ENCODE measurements at places on chromosomes 13 and 19.

DNA sequence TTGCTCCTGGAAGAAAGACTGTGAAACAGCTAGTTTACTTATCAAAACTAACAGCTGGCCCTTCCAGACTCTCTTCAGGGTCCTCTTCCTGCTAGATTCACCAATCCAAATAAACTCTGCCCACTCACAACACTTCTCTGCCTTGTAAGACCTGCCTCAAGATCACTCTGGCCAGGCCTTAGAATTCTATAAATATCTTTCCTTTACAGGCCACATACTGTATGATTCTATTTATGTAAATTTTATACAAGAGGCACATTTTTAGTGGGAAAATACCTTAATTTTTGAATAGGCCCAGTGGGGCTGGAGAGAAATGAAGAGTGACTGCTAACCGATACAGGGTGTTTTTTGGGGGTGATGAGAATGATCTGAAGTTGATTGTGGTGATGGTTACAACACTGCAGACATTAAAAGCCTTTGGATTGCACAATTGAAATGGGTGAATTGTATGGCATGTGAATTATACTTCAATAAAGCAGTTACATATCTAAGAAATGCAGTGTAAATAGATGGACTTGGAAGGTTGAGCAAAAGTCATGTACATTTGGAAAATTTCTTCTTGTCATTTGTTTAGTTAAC is 141.8 kb downstream of the GPC5 start:
- DNase-seq, result no peak

DNA sequence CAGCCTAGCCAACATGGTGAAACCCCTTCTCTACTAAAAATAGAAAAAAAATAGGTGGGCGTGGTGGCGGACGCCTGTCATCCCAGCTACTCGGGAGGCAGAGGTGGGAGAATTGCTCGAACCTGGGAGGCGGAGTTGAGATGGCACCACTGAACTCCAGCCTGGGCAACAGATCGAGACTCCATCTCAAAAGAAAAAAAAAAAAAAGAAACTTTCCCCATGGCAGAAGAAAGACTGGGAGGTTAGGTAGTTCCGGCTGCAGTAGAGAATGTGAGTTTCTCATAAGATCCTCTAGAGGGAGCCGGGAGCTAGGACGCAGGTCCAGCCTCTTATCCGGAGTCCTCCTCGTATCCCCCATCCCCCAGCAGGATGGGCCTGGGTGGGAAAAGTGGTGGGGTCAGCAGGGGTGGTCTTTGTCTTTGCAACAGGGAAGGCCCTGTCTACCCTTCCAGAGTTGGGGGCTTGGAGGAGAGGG is 13.2 kb upstream of the CREB3L3 start:
- no peak for DNase-seq

DNA sequence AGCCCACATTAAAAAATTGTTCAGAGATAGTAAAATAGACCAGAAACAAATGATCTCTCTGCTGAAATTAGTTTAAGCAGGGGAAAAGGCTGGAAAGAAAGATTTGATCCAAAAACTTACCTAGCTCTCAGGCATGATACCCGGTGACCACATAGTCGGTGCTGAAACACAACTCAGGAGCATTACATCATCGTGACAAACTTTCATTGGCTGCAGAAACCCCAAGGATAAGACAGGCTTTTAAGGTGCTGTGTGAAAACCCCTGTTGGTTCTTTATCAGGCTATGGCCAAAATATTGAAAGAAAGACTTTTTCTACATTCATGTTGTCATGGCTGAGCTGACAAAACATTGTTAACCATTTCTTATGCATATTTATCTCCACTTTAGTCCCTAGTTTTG is 171.7 kb upstream of the KLF12 start:
- no peak for DNase-seq

GRCh38 chr19:35115177-35115951 is at the start of gene FXYD3:
Gene FXYD3 (plus strand): TSS chr19:35115823. CDS start chr19:35119377, 3,554 bp downstream.
- DNase-seq, result no peak

DNA sequence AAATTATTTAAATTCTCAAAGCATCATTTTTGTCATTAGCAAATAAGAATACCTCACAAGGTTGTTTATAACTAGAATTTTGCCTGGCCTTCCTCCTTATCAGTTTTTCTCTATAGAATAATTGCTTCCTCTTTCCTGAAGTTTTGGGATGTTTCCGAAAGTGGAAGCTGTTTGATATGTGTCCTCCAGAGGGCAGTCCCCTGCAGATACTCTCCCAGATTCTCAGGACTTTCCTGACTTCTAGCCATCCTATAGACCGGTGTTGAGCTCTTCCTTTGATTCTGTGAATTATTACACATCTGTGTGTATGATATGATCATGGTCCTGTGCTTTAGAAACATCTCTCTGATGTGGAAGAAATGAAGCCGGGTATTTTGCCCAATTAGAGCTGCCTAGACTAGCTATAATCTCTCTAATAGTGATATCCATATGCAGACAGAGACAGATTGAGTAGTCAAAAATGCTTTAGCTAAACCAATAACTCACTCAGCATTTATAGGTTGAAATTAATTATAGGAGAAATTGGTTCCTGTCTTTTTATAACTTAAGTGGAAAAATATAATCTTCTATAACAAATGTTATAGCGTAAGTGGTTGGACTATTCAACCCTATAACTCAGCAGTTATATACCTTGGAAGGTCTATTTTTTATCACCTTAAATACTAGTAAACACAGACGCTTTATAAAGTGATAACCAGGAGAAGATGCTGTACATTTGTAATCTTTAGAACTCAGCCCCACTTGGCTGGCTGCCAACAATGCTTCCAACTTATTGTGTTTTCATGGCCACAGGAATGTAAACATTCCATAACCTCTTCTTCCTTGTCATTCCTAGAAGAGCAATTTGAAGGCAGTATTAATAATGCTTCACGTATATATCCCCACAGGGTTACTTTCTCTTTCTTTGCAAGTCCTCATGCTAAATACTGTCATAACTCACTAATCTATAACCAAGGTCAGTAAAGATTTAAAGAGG is 201.0 kb upstream of the RXFP2 start:
- no peak for DNase-seq

DNA sequence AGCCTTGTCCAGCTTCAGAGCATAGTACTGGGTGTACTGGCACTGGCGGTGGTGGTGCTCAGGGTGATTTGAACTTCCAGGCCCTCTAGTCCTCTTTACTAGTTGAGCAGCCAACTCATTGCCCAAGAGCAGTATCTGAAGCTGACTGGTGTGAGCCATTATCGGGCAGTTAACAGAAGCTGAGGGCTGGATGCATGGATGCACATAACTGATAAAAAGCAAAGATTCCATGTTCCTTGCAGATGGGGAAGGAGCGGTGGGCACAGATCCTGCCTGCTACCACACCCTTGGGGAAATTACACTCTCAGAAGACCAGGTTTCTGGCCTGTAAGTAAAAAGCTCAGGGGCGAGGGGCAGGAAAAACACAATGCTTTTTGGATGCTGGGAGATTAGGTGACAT is 499.4 kb upstream of the ARGLU1 start:
- DNase-seq, result no peak

DNA sequence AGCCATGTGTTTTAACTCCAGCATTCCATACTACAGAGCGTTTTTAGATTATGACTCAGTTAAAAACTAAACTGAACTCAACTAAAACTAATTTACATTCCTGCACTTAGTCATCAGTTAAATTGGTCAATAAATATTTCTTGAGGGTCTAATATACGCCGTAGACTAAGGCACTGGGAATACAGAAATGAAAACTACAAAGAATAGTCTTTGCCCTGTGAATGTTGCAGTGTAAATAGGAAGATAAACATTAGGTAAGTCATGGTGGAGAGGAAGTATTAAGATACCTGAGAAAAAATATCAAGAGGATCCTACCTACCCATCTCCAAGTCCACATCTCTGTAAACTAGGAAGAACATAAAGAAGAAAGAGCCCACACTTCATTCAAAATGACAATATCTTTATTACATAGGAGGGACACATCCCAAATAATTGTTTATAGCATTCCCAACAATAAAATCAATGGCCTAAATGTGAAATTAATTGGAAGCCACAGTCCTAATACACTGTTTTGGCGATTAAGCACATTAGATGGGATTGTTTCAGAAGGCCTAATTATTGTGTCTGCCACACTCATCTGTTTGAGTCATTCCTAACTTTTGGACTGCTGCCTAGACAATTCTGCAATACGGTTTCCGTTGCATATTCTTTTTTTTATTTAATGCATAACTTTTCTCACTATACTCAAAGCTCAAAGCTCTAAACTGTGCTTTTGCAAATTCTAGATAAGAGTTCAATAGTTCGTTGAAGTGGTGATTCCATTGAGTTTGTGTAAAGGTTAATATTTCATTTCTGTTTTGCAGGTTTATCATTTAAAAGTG is 52.9 kb downstream of the MBNL2 start:
- DNase-seq, result no peak

- no peak for DNase-seq
Measured at GRCh38 chr19:46189971-46190888, 39.3 kb upstream of the IGFL1 start.

DNA sequence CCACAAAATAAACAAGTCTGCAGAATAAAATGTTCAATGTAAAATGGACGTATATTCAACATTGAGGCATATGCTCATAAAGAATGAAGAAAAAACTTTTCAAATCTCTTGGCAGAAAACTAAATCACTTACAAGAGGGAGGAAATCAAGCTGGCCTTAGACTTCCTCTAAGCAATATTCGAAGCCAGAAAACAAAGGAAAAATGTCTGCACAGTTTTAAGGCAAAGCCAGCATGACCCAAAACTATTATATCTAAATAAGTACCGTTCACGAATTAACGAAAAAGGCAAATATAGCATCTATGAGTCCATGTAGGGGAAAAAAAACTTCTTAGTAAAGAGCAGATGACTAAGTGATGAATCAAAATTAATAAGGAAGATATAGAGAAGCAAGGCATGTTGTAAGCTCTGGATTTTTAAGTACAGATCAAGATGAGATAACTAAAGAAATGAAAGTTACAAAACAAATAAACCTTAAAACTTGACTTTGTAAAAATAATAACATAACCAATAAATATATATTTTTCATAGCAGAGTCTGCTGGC is 101.3 kb downstream of the KCNRG start:
- DNase-seq, result no peak

- DNase-seq, result peak; percentile 83
Measured at GRCh38 chr19:13093407-13094105, 9.1 kb downstream of the LYL1 start.

DNA sequence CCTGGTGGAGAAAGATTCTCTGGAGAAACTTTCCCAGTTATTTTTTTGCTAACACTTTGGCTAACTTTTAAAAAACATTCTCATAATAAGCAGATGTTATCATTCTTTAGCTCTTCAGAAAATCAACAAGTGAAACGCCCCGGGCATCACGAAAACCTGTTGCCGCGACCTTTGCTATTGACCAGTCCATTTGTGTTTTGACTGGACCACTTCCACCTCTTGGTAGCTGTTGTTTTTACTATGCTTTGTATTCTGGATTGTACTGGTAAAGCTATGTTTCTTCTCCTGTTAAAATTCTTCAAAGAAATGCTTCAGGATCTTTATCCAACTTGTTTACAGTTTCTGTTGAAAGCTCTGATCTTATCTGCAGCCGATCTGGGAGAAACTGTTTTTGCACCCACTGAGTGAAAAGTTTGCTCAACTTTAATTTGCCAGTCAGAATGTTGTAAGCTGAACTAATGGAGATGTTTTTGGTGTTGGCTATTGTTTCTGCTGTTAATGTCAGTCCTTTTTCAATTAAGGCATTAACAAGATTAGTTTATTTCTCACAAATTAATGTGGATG is 23.3 kb downstream of the UFM1 start:
- DNase-seq, result no peak

- no peak for DNase-seq
Measured at GRCh38 chr13:109655206-109655600, 131.2 kb downstream of the IRS2 start.

- DNase-seq, result no peak
Measured at GRCh38 chr19:34649886-34650543, 26.9 kb downstream of the SCGB2B2 start.

DNA sequence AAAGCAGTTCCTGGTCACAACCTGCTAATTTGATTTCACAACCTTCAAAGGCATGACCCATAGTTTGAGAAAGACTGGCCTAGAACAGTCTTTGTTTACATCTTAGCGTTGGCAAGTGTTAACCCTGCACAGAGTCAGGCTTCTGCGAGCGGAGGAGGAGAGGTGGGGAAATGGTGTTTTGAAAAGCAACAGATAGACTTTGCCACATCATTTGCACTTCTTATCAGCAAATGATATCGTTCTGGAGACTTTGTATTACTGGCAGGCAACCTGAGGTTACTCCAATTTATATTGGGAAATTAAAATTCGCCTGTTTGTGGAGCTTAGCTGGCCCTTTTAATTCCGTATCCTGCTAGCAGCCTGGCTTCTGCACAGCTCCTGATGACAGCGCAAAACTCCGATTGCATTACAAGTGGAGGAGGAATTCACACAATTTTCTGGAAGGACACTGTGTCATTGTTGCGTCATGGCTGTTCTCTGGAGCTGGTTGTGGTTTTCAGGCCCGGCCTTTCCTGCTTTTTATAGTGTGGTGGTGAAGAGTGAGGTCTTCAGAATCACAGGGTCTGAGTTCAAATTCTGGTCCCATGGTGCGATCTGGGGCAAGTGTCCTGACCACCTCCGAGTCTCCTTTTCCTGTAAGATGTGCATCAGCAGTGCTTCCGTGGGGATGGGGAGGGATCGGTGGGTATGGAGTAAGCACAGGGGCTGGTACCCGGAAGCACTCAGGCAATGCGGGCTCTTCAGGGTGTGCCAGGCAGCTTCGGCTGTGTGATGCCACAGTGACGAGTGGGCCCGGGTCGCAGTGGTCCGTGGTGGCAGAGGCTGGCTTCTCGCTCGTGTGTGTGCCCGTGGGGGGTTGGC is 49.1 kb upstream of the EHD2 start:
- no peak for DNase-seq

DNA sequence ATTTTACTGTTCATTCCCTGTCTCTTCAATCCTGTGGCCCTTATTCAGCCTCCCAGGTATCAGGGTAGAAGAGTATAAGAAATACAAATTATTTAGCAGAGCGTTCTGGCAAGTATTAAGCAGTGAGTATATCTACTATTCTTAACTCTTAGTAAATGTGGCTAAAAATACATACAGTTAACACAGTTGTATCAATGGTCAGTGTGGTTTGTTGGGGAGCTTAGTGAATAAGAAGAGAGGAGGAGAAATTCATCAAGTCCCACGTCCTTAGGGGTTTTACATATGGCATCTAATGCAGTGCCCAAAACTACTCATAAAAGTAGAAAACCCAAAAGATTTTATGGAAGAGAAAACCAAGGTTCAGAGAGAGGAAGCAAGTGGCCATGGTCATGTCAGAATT is 691.0 kb upstream of the SGCG start:
- no peak for DNase-seq

- no peak for DNase-seq
Measured at GRCh38 chr19:18738961-18739690, 52.0 kb downstream of the COMP start.

- no peak for DNase-seq
Measured at GRCh38 chr13:113540523-113540922, 44.0 kb upstream of the TFDP1 start.

DNA sequence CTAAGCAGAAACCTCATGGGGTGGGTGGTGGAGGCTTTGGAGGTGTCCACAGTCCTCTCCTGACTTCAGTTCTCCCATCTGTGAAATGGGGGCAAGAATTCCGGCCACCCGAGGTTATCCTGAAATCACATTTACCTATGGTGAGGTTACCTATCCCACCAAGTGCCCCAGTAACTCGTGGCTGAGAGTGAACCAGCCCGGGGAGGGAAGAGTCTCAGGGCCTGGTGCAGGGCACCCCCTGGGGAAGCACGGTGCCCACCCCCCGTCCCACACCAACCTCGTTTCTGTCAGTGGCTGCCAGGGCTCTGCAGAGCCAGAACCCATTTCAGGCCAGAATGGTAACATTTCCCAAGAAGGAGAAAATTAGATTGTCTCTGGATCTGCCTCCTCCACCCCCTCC is 83.7 kb upstream of the VSTM2B start:
- no peak for DNase-seq

- no peak for DNase-seq
Measured at GRCh38 chr19:53160350-53160749, 1.5 kb upstream of the ZNF347 start.
